Regular cardiac myocyte (primary cell): ENCODE measurements at places on chromosomes 12 and 14. TPM values are rescaled to one million over a fixed set of nuclear protein-coding genes. Genes with fewer than 3 reads are reported as not detected.

Gene TMPRSS12
- not detected in 2 replicates for total RNA-seq

Gene TMEM179
- under 0.01 and 0.28 TPM in 2 replicates for total RNA-seq

Gene PIK3C2G
- not detected in 2 replicates for total RNA-seq

Gene RAB15
- total RNA-seq, result 1.7 TPM in 2 replicates

Gene CISTR
- not detected in 2 replicates for total RNA-seq

Gene SLC38A6
- 27.2 and 61.2 TPM in 2 replicates for total RNA-seq

Gene ABCD2
- under 0.01 TPM in 2 replicates for total RNA-seq

Gene LMNTD1
- 0.38 TPM in 1 of 2 replicates, not detected in the other for total RNA-seq

Gene HVCN1
- total RNA-seq, result 1.5 and 2.5 TPM in 2 replicates

Gene TSPAN19
- not detected in 2 replicates for total RNA-seq
